ENCODE measurements at places on chromosomes 7 and 10.

DNA sequence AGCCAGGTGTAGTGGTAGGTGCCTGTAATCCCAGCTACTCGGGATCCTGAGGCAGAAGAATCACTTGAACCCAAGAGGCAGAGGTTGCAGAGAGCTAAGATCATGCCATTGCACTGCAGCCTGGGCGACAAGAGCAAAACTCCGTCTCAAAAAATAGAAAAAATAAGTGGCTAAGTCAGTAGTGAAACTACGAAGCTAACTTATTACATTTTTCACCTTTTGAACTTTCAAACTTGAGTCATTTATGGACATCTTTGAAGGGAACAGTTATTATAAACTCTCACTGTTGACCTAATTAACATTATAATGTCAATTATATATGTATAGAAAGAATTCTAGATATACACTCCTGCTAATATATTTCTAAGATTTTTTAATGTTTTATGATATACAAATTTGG, 541.5 kb upstream of the C7orf33 start:
- DNase-seq: no peak

GRCh38 chr10:28906011-28906411, 228.7 kb downstream of the BAMBI start:
- no peak for DNase-seq

DNA sequence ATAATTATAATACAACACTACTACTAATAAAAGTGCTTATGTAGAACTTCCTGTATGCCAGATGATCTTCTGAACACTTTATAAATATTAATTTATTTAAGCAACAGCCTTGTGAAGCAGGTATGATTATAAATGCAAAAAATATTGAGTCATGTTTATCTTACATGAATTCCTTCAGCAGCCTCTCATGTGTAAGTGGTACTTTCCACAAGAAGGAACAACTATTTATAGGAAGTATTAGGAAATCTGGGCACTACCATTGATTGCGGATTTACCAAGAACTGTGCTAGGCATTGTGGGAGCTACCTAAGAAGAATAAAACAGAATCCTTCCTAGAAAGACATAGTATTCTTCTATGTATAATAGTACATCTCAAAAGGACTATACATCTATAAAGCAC, 10.7 kb upstream of the STEAP4 start:
- no peak for DNase-seq

DNA sequence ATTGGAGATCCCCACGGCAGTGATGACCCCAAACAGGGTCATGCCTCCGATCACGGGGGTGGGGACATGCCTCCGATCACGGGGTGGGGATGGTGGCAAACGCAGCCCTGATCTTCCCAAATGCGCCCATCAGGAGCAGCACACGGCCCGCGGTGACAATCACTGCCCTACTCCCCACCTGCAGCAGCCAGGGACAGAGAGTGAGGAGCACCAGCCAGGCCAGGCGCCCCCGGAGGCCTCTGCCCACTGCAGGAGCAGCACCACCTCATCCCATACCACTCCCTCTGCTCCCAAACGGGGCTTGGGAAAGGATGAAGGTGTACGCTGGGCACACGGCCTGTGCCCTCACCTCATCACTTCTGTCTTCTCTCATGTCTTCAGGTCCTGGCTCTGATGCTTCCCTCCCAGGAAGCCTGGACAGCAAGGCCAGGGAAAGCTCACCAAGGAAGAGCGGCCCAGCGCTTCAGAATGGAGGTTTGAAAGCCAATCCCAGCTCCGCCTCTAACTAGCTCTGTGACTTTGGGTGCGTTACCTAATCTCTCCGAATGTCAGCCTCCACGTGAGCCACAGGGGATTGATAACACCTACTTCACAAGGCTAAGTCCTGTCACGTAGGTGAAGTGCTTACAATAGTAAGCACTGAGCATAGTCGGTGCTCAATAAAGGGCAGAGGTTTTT, 37.1 kb downstream of the STRA8 start:
- DNase-seq: no peak

DNA sequence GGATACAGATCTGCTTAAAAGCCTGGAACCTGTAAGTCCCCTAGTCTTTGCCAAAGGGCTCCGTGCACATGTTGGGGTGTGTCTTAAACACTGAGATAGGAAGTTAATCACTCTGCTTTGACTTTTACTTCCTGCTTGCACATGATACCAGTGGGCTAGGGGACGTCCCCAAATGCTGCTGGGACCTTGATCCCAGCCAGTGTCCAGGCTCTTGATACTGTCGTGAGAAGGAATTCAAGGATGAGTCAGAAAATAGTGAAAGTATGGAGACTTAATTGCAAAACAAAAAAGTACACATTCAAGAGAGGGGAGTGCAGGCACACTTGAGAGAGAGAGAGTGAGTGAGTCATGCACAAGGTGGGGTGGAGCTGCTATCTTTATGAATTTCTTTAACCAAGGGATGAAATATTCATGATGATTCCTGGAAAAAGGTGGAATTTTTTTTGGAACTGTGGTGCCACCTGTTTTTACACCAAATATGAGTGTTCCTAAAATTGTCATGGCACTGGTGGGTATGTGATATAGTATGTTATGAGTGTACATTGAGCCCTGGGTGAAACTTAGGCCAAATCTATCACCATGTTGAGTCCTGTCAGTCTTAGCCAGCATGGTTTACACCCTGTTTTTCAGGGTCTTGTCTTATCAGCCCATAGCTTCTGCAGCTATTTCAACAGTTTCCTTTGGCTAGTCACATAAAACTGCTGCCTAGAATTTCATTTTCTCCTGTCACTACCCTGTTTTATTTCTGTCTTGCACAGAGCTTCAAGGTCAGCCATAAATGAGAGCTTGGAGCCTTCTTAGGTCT, 88.3 kb upstream of the CYP26C1 start:
- DNase-seq: no peak

All from stimulated activated CD8-positive, alpha-beta memory T cell treated with anti-CD3 and anti-CD28 coated beads, Interleukin-12 subunit alpha, Interleukin-12 subunit beta, amount 100 ng/mL, for 1 hour (primary cell).